ENCODE measurements at places on chromosomes 11 and 22. TPM values are rescaled to one million over a fixed set of nuclear protein-coding genes. Genes with fewer than 3 reads are reported as not detected.

DNA sequence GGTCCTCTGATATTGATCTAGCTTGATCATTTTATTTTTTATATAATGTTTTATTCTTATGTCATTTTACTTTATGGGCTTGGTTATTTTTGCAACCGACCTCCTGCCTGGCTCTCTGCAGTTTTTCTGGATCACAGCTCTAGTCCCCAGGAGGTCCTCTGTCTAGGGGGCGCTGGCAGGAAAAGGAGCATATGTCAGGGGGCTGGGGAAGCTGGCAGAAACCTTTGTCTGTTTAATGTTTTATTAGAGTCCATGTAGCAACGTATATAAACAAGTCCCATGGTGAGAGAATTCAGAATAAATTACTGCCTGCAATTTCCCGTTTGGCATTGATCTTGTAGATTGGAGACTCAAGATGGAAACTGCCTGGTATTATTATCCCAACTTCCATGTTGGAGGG is 133.5 kb upstream of the ZBED5 start:
- H3K4me3 ChIP-seq, result no peak overlapping the region
- no peaks in the 10 kb centered on the region for H3K4me1 ChIP-seq
- no peak for DNase-seq
- H3K36me3 ChIP-seq, result no peaks in the 10 kb centered on the region
- no peak overlapping the region for H3K27ac ChIP-seq

- H3K27ac ChIP-seq, result no peak overlapping the region
- H3K4me3 ChIP-seq, result no peak overlapping the region
Measured at GRCh38 chr11:74070723-74071492, 62.0 kb upstream of the UCP3 start.

DNA sequence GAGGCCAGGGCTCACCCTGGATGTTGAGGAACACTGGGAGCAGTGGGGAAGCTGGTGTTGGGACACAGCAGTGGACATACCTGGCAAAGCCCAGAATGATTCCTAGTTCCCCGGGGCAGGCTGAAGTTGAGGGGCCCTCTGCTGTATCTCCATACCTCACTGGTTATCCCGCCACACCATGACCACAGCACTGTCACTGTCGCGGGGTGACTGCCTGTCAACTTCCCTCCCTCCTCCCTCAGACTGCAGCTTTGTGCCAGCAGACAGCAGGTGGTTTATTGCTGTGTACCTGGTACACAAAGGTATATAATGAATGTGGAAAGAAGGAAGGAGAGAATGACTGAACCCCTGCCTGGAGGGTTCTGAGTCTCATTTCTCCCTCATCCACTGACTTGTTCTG is 318.7 kb downstream of the TMEM135 start:
- H3K4me3 ChIP-seq, result no peak overlapping the region
- H3K36me3 ChIP-seq, result no peaks in the 10 kb centered on the region
- H3K27me3 ChIP-seq, result no peaks in the 10 kb centered on the region
- no peak for DNase-seq
- H3K27ac ChIP-seq, result no peak overlapping the region

DNA sequence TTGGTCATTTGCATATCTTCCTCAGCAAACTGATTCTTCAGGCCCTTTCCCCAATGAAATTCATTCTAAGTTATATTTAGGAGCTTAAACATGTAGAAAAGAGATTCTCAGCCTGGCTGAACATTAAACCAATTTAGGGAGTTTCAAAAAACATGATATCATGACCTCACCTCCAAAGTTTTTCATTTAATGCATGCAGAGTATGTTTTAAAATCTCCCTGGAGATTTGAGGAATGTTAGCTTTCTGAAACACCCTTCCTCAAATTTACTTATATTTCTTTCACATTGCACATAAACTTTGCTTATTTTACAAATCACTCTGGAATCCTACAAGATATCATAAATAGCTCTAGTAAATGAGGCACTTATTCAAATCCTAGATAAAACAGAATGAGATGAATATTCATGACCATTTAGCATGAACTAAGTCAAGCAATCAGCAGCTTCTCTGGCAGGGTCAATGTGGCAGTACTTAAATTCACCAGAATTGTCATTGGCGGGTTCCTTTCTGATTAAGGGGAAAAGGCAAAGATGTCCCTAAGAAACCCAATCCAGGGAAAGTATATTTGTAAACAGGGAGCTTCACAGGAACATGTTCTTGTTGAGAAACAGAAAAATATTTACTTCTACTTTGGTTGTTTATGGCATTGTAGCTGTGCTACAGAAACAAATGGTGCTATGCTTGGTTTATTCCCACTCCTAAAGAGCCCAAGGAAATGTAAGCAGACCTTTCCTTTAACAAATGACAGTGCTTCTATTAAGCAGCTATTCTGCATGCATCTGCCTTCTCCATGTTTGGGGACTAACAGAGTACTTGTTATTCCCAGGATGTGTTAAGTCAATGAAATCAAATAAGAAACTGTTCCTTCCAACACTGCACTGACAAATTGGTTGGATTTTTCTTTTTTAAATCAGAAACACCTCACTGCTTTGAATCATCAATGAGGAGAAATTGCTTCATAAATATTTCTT is 162.3 kb downstream of the C11orf87 start:
- H3K27me3 ChIP-seq, result no peaks in the 10 kb centered on the region
- H3K27ac ChIP-seq, result no peak overlapping the region
- no peak for DNase-seq
- no peak overlapping the region for H3K4me3 ChIP-seq

Gene FOLH1
- total RNA-seq, result not detected

Gene MYO18B
- total RNA-seq, result 0.11 TPM

Gene CTTN
- total RNA-seq, result 0.45 TPM

Gene YPEL1
- 2.3 TPM for total RNA-seq

Gene RANGAP1
- total RNA-seq, result 172 TPM

Gene NXPE1
- not detected for total RNA-seq

Gene MYBPC3
- total RNA-seq, result not detected
